Stimulated activated CD4-positive, alpha-beta T cell treated with anti-CD3 and anti-CD28 coated beads, Interleukin-12 subunit alpha, Interleukin-12 subunit beta, amount 100 ng/mL, for 48 hours (primary cell): ENCODE measurements at places on chromosomes 3 and 15.

DNA sequence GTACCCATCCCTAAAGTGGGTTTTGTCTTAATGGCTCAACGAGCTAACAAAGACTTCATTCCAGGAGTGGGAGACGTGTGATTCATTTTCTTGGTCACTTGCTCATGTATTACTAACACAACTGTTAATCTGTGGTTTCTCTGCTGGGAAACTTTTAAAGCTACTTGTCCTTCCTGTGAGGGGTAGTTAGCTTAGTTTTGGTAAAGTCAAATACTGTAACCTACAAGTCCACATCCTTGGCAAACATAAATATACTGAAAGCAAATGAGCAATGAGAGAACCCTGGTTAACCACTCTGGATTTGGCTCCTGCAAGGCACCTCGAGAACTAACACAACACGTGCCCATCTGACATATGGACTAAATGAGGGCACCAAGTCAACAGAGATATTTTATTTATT lies 19.9 kb downstream of the NOX5 start:
- DNase-seq: no peak

DNA sequence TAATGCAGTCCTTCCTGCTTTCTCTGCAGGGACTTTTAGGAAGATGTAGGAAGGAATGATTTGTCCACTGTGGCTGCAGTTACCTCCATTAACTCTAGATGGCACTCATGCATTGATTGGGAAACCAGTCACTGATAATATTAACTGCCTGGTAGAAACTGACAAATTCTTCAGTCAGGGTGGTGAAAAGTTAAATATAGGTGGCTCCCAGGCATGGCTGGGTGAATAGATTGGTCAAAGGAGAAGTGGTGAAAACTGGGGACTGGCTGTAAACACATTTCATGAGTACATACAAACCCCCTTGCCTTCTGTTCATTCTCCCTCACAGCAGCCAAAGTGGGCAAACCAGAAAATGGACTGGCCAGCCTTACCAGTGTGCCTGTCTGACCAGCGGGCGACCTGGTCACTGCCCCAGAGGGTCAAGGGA lies 333.4 kb downstream of the THSD4 start:
- no peak for DNase-seq

- DNase-seq: no peak
These were observed 70.7 kb downstream of the C3orf70 start for GRCh38 chr3:185082149-185082548.

DNA sequence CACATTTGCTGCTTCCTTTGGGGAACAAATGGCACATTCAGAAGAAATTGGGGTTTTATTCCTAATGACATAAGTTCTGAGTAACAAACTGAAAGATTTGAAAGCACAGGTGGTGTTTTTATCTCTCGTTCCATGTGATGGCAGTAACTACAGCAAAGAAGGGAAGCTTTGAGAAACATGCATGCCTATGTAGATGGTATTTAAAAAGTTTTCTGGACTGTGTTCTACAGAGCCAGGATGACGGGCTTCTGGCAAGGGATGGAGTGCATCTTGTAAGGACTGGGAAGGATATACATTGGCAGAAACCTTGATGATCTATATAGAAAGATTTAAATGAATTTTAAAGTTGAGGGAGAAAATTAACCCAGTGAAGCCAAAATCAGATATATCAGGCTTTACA lies 362.2 kb upstream of the ROPN1 start:
- no peak for DNase-seq

GRCh38 chr15:40943764-40944365 lies 9.4 kb upstream of the CHAC1 start:
- no peak for DNase-seq

DNA sequence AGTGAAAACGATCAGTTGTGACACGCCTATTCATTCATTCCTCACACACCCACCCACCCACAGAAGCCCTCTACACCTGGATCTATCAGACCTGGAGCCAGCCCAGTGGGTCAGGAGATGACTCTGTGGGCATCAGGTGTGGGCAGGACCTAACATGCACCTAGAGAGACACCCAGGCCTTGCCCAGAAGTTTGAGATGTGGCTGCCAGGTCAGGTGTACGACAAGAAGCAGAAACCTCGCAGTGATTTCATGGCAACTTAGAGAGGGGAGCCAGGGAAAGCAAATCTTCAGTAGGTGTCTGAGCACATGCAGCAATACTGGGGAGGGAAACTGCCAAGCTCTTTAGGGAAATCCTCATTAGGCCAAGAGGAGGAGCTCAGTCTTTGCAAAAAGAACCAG lies 264.7 kb upstream of the ROPN1 start:
- no peak for DNase-seq

- no peak for DNase-seq
These were observed 259.9 kb upstream of the RGMA start for GRCh38 chr15:93348711-93349545.

DNA sequence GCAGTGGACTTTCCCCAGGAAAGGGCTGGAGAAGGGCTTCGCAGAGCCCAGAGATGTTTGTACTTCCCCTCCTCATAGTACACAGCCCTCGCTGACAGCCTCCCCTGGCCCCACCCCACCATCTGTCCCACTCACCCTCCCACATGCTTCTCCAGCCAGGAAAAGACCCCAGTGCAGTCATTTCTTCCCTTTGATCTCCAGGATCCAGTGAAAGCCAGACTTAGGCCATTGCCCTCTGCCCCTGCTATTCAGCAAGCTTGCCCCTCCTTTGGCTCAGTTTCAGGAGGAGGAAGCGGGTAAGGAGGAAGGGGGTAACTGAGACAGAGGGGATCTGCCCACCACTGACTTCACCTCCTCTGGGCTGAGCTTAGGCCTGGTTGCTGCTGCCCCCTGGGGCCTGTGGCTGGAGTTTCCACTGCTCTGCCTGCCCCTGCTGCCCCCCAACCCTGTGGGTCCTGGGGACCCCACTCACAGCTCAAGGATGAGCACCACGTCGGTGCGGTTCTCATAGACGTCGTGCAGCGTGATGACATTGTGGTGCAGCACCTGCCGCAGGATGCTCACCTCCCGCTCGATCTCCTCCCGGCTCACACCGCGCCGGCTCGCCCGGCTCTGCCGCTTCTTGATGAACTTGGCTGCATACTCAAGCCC lies 63.1 kb downstream of the DAPK2 start:
- DNase-seq: no peak
